ENCODE measurements at places on chromosomes 1 and 21. TPM values are rescaled to one million over a fixed set of nuclear protein-coding genes. Genes with fewer than 3 reads are reported as not detected.

GRCh38 chr1:219124163-219124562 lies 49.5 kb upstream of the LYPLAL1 start:
- no peak for ATAC-seq

DNA sequence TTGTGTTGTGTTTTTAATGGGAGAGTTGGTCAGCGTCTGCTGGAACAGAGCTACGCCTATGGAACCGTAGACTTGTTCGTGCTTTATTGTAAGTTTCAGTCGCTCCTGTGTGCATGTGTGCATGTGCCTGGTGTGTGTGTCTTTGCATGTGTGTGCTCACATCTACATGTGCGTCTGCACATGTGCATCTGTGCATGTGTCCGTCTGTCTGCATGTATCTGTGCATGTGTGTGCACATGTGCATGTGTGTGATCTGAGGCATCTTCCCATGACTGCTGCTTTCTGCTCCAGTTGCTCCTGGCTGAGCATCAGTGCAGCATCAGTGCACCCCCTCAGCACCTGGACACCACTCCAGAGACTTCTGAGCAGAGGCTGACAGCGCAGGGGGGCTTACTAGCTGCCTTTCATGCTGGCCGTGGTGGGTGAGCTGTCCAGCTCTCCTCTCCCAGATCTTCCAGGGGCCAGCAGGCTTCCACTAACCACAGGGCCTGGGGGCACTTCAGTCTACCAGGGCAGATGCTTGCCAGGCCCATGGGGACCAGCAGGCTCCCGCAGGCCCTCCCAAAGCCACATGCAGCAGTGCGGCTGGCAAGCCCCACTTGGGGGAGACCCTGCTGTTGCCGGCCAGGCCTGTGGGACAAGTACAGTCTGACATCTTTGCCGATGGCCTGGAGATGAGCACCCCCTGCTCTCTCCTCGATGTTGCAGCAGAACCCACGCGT lies 47.8 kb upstream of the PCBP3 start:
- no peak for ATAC-seq

DNA sequence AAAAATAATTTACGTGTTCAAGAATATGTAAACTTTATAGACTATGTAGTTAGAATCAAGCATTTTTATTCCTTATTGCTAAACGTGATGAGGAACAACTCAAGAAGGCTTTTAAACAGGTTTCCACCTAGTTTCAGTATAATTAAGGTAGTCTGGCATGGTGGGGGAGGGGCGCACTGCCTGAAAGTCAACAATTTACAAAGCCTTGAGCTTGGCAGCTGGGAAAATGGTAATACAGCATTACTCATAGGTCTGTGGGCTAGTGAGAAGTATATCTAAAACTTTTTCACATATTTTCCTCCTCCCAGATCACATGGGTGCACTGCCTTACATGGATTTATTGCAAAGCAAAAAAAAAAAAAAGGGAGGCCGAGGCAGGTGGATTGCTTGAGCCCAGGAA lies 75.2 kb downstream of the EVI5 start:
- no peak for ATAC-seq

- ATAC-seq = no peak
Observed at GRCh38 chr21:15289896-15290841, 225.4 kb upstream of the NRIP1 start.

DNA sequence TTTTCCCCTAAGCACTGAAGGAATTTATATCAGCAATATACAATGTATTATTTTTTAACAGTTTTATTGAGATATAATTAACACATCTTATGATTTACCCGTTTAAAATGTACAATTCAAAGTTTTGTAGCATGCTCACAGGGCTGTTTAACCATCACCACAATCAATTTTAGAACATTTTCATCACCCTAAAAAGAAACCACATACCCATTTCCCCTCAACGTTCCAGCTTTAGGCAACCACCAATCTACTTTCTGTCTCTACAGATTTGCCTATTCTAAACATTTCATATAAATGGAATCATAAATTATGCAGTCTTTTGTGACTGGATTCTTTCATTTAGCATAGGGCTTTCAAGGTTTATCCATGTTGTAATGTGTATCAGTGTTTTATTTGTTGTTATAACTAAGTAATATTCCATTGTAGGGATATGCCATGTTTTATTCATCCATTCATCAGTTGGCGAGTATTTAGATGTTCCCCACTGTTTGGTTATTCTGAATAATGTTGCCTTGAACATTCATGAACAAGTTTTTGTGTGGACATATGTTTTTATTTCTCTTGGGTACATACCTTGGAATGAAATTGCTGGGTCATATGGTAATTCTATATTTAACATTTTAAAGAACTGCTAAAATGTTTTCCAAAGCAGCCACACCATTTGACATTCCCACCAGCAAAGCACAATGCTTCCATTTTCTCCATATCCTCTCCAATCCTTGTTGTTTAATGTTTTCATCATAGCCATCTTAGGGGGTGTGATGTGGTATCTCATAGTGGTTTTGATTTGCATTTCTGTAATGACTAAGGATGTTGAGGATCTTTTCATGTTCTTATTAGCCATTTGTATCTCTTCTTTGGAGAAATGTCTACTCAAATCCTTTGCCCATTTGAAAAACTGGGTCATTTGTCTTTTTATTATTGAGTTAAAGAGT lies 188.5 kb downstream of the TM2D1 start:
- no peak for ATAC-seq

DNA sequence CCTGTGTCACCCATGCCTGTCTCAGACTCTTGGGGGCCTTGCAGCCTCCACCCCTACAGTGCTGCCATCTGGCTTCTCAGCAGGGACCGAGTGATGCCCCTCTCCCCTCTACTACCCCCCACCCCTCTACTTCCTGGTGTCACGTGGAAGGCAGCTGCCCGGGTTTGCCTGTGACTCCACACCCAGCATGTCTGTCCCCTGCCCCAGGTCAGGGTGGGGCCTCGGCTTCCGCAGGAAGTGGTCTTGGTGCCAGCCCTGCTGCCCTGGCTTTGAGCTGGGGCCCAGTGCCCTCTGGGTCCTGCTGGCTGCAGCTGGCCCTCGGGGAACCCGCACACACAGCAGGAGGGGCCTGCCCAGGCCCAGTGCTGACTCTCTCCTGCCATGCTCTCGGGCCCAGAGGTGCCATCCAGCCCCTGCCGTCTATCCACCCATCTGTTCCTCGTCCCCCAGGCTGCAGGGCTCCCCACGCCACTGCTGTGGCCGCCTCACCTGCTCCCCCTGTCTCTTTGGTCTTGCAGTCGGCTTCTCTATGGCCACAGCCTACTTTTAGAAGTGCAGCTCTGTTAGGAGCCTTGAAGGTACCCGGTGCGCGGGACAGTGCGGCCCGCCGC lies 24.0 kb downstream of the PLCH2 start:
- ATAC-seq = no peak

GRCh38 chr1:226786550-226786949 lies 47.5 kb upstream of the ITPKB start:
- ATAC-seq = no peak

- no peak for ATAC-seq
Observed at GRCh38 chr1:114008480-114008941, 29.2 kb downstream of the OLFML3 start.

GRCh38 chr1:119012383-119012782 lies 24.2 kb upstream of the TBX15 start:
- no peak for ATAC-seq

DNA sequence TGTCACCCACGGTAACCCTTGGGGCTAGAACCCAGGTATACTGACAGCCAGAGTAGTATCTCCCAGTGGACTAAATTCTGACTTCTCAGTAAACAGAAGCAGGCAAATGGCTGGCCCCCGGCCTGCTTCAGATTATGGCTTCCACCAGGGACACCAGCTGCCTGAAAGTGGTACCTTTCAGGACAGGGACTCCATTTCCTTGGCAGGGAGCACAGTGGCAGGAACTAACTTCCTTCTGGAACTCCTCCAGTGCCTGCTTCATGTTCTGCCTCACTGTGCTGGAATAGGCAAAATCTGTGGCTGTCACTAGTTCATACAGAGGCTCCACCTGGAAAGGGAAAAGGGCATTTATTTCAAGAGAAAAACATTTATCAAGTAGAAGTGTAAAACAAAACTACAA lies 32.7 kb downstream of the C8B start:
- ATAC-seq = no peak

GRCh38 chr1:220487297-220487820 lies 40.6 kb upstream of the MARK1 start:
- peak; percentile 98 for ATAC-seq

DNA sequence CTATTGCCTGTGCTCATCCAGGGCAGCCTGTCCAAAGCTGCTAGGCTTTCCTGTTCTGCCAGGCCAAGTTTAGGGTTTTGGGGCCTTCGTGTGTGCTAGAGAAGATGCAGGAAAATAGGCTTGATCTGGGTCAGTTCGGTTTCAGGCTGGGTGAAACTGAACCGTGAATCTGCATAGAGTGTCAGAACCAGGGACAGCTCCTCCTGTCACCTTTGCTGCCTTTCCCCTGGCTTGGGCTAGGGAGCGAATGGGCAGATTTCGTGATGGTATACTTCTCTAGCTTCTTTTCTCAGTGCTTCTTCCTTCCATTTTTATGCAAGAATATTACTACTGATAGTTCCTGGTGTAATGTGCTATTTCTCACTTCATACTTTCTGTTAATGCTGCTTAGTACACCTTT lies 6.0 kb upstream of the AGO1 start:
- ATAC-seq = no peak

DNA sequence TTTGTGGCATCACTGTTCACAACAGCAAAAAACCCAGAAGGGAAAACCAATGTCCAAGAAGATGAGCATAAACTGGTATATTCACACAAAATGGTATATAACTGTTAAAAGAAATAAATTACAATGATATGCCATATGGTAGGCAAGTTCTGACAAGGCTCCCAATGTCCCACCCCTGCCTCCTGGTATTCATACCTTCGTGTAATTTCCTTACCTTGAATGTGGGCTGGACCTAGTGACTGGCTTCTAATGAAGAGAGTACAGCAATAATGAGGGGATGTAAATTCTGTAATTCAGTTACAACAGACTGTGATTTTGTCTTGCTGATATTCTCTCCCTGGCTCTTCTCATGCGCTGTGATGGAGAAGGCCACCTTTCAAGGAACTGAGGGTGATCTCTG lies 9.3 kb downstream of the ANKRD45 start:
- no peak for ATAC-seq

GRCh38 chr1:205324781-205325180 lies 3.2 kb upstream of the NUAK2 start:
- no peak for ATAC-seq

- ATAC-seq = peak; percentile 46
Observed at GRCh38 chr21:45109831-45110492, 35.6 kb downstream of the ADARB1 start.

- peak; percentile 87 for ATAC-seq
Observed at GRCh38 chr1:153348511-153349362, at the start of gene PGLYRP4. Gene PGLYRP4 (minus strand): TSS chr1:153348841. CDS start chr1:153347932, 909 bp downstream.

- ATAC-seq = no peak
Observed at GRCh38 chr1:42933610-42934491, 24.8 kb downstream of the SLC2A1 start.

GRCh38 chr21:41739011-41739410 lies 27.8 kb downstream of the RIPK4 start:
- ATAC-seq = no peak

- no peak for ATAC-seq
Observed at GRCh38 chr21:32163386-32163785, 115.5 kb downstream of the MIS18A start.

DNA sequence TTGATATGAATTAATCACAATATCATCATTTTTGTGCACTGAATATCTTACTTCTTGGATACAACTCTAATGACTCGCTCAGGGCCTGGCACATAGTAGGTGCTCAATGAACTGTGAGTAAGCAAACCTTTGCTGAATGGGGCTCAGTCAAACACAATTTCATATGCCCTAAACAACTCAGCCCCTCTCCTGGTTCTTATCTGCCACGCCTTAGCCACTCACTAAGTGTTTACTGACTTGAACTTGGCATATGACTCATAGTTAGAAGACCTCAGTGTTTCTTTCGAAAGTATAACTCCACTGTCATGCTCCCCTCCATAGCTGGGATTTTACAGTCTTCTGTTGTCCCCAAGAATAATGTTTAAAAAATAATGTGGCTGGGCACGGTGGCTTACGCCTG lies 4.8 kb upstream of the IFNLR1 start:
- ATAC-seq = peak; percentile 48

- no peak for ATAC-seq
Observed at GRCh38 chr1:218558271-218558810, 213.2 kb downstream of the TGFB2 start.

GRCh38 chr1:245948786-245949185 lies 558.3 kb downstream of the SMYD3 start:
- ATAC-seq = no peak

DNA sequence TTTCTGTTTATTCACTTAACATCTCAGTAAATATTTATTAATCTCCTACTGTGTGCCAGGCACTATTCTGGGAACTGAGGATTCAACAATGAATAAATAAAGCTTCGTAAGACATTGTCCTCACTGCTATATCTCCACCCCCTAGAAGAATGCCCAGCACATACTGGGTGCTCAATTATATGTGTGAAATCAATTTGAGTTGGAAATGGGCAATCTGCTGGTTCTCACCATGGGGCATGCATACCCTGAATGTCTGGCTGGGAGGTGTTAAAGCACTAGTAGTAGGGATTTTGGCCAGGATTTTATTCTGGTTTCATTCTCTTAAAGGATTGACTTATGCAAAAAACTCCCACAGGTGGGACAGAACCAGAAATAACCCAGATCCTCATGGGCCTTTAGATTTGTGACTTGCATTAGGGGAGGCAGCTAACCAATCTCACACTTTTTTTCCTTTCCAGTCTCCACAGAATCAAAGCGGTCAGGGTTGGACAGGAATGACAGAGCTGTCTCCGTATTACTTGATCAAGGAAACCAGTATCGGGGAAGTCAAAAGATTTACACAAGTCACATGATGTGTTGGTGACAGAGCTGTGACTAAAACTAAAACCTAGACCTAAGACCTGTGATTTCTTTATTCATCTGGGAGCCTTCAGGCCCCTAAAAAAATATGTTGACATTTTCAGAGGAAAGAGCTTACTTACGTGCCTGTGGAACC lies 12.8 kb downstream of the GFI1 start:
- no peak for ATAC-seq

- ATAC-seq = peak; percentile 93
Observed at GRCh38 chr1:45018599-45019230, 6.7 kb downstream of the UROD start.

- ATAC-seq = no peak
Observed at GRCh38 chr1:184822267-184822666, 67.6 kb upstream of the EDEM3 start.

GRCh38 chr1:211485480-211485857 lies 6.5 kb downstream of the RD3 start:
- ATAC-seq = no peak

GRCh38 chr1:17834561-17835100 lies 79.5 kb downstream of the ACTL8 start:
- no peak for ATAC-seq

- peak; percentile 22 for ATAC-seq
Observed at GRCh38 chr1:10045480-10046355, 13.0 kb downstream of the UBE4B start.

GRCh38 chr1:179090522-179090921 lies 8.7 kb downstream of the TOR3A start:
- no peak for ATAC-seq

HFM1 gene
- 0.08 TPM for total RNA-seq

VANGL2 gene
- total RNA-seq = 12.3 TPM

FBXO42 gene
- 11.9 TPM for total RNA-seq

BNIPL gene
- total RNA-seq = 55.8 TPM

HEYL gene
- 0.44 TPM for total RNA-seq

FCER1A gene
- 0.16 TPM for total RNA-seq

TAS1R3 gene
- total RNA-seq = 0.56 TPM

CDK18 gene
- total RNA-seq = 3.5 TPM

CLEC20A gene
- total RNA-seq = not detected

ACTN2 gene
- 0.24 TPM for total RNA-seq

LYPLAL1 gene
- 26.7 TPM for total RNA-seq

TACSTD2 gene
- total RNA-seq = 988 TPM

FCRL6 gene
- not detected for total RNA-seq

TMPRSS15 gene
- not detected for total RNA-seq

DFFA gene
- total RNA-seq = 31.6 TPM

SYNC gene
- 5.0 TPM for total RNA-seq

CCDC30 gene
- total RNA-seq = 0.56 TPM
